ENCODE measurements at places on chromosomes 1 and 21.

DNA sequence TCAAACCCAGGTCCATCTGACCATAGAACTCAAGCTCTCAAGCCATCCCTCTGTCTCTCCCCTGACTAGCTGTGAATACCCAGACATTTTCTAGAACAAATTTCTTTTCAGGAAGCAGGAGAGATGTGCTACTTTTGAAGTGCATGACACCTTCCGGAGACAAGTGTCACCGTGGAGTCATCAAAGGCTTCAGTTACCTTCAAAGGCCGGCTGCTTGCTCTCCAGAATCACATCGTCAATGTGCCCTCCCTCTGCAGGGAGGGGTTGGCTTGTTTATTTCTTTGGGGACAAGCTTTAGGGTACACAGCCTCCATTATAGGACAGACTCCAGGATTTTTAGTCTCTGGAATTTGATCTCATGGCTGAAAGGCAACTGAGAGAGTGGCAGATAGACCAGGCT is 37.7 kb upstream of the IGSF21 start:
- no peak for DNase-seq

- no peak for DNase-seq
Observed at GRCh38 chr1:74526708-74527107, 14.3 kb upstream of the LRRC53 start.

DNA sequence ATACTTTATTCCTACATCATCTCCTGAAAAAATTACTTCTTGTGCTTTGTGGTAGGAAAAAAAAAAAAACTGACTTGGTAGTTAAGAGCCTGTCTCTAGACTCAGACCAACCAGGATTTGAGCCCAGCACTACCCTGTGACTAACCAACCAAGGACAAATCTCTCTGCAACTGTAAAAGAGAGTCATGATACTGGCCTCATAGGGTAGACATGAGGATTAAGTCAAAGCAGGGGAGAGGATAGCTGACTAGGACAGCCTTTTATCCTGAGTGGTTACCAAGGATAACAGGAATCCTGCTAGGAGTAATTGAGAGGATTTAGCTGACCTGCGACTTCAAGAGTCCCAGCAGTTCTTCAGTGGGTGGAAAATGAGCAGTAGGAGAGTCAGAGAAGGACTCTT is 112.8 kb downstream of the C1orf21 start:
- no peak for DNase-seq

DNA sequence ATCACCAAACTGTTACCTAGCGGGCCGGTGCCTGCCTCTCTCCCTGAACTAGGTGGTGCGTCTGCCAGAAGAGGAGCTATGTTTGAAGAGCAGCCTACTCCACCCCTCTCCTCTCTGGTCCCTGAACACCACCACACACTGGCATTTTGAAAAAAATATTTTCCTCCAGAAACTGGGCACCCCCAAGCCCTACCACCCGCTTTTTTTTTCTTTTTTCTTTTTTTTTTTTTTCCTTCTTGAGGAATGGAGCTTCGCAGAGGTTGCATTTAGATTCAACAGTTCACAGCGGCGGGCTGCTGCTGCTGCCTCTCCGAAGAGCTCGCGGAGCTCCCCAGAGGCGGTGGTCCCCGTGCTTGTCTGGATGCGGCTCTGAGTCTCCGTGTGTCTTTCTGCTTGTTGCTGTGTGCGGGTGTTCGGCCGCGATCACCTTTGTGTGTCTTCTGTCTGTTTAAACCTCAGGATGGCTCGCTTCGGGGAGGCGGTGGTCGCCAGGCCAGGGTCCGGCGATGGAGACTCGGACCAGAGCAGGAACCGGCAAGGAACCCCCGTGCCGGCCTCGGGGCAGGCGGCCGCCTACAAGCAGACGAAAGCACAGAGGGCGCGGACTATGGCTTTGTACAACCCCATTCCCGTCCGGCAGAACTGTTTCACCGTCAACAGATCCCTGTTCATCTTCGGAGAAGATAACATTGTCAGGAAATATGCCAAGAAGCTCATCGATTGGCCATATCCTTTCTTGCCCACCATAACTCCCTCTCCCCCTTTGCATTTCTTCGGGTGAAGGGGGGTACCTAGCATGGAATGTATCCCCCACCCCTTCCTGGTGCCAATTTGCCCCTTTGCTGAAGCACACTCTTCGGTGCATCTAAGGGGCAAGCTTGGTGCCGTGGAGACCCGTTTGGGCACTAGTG is at the start of gene CACNA1E:
CACNA1E (plus strand) TSS at position 233 of the 911 bp plus-strand sequence; CDS start at position 461, 228 bp downstream.
- no peak for DNase-seq

DNA sequence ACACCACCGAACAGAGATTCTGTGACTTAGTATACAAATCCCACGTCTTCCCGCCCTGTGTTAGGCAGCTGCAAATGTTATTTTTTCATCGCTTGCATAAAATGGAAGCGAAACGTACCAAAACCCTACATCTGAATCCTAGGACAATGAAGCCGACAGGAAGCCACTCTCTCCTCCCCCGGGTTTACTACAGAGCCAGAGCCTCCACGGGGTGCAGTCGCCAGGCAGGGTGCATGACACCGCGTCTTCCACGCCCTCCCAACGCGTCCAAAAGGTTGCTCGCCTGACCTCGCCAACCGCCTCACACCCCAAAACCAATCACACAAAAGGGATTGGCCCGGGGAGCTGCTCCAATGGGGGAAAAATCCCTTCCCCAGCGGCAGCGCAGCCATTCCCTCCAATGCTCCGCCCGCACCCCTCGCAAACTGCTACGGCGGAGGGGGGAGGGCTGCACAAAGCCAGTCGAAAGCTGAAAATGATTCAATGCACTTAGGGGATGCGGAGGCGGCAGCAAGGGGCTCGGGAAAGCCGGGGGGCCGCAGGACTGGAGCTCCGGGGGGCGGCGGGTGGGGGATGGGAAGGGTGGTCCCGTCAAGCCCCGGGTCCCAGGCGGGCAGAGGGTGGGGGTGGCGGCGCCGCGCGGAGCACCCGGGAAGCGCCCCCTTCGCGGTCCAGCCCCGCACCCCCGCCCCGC is 701 bp downstream of the CEP170 start:
- DNase-seq, result peak; percentile 25

DNA sequence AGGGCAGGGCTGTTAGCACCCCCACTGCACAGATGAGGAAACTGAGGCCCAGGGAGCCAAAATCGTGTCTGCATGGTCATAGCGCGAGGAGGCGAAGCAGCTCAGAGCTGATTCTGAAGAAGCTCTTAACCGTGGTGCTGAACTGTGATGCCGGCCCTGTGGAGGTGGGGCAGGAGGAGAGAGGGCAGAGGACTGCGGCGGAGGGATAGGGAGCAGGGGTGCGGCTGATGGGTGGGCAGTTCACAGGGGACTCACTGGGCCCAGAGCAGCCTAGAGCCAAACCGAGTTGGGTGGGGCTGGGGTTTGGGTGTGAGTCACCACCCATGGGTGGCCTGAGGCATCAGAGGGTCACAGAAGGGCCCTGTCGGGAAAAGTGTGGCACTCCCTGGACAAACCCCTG is 74.7 kb downstream of the RAP1GAP start:
- DNase-seq, result no peak

DNA sequence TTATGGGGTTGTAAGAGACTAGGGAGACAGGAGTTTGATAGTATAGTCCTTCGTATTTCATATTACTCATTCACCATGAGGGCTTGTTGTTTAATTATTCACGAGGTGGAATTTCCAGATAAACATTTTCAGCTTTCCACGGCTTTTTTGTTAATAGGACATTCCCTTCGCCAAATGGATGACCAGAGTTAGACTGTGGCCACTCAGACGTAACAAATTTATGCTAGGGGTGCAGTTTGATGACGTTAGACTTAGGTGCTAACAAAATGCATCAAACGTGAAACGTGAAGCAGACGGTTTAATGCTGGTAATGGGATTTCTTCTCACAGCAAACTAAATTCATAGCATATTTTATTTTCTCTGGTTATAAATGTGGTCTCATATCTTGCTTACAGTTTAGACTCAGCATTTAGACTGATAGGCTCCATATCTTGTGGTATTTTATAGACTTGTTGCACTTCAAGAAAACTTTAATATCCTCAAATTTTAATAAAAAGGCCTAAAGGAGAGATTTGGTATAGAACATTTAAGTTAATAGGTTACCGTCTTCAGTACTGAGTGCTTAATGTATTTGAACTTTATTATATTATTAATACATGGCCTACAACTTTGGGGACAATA is 2.3 kb downstream of the DHX9 start:
- peak; percentile 13 for DNase-seq

DNA sequence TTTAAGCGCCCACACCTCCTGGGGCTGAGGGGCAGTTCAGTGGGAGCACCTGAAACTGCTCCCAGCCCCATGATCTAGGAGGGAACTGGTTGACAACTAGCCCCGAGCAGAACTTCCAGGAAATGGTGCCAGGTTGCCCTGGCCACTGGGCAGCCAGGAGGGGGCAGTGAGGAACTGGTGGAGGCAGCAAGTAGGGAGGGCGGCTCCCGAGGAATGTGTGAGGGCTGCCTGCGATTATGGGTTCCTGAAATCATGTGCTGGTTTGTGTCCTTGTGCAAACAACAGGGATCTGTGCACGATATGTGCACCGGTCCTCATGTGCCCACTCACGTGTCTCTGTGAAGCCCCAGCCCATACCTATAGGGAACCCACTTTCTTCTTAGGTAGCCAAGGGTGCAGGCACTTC is 9.9 kb downstream of the GPR3 start:
- DNase-seq, result no peak

GRCh38 chr1:226598455-226598849 is 49.9 kb downstream of the STUM start:
- DNase-seq, result no peak

- DNase-seq, result peak; percentile 49
Observed at GRCh38 chr1:206506405-206507283, 687 bp upstream of the RASSF5 start.

DNA sequence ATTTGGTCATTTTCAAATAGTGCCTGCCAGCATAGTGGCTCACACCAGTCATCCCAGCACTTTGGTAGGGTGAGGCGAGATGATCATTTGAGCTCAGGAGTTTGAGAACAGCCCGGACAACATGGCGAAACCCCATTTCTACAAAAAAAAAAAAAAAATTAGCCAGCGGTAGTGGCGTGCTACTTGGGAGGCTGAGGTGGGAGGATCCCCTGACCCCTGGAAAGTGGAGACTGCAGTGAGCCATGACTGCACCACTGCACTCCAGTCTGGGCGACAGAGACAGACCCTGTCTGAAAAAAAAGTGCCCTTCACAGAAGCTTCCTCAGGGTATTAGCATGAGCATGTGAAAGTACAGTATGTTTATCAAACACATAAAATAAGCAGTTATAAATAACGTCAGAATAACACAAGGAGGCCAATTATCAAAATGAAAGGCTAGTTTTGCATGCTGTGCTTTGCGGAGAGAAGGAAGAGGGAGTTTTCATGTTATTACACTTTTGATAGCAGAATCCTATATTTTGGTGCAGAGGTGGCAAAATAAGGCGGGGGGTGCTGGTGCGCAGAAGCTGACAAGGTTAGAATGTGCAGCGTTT is 781 bp upstream of the METTL13 start:
- no peak for DNase-seq

GRCh38 chr1:2474104-2474844 is 1.8 kb upstream of the PLCH2 start:
- DNase-seq, result no peak

DNA sequence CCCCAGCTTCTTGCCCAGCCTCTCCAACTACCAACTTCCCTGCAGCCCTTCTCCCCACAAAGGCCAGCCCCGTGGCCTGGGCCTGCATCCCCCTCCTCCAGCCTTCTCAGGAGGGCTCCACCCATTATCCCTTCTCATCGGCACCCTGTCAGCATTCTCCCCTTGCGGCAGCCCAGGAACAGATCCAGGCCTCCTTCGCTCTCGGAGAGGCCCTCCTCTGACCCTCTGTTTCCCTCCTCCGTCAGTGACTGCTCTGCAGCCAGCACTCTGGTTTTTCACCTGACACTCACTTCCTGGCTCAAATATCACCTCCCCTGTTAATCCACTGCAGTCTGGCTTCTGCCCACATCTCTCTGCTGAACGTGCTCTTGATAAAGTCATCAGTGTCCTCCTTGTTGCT is 17.5 kb downstream of the ADGRB2 start:
- no peak for DNase-seq

- DNase-seq, result no peak
Observed at GRCh38 chr1:74748960-74749359, 16.0 kb downstream of the TYW3 start.

DNA sequence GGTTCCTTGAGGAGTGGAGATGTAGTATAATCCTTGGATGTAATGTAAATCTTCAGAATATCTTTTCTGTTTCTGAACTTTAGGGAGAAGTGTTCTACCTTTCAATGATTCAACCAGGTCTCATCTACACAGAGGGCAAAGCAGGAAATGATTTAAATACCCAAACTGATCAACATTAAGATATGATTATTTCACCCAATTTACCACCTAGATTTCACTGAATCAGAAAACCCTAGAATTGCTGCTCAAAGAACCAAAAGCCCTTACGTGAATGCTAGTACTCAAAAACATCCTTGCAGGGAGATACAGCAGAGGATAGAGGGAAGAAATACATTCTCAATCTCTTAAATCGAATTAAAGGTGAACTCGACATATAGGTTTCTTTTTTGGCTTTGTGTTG is 5.0 kb downstream of the RPTN start:
- no peak for DNase-seq

- DNase-seq, result no peak
Observed at GRCh38 chr1:58162952-58163550, 383.5 kb downstream of the OMA1 start.

GRCh38 chr1:27557596-27558340 is 46.2 kb downstream of the AHDC1 start:
- no peak for DNase-seq

- DNase-seq, result no peak
Observed at GRCh38 chr1:202101184-202101583, 21.5 kb upstream of the GPR37L1 start.

DNA sequence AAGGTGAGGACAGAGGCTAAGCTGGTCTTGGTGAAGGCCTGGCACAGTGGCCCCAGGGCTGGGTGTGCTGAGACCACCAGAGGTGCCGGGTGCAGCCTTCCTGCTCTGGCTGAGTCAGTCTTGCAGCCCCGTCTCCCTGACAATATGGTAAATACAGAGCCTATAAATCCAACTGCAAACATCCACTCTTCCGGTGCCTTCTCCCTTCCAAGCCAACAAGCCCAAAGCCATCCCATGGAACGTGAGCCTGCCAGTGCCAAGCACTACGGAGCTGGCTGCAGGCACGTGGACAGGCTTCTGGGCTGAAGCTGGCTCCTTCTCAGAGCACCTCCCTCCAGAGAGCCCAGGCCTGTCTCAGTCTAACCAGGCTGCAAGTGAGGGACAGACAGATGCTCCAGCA is 70.0 kb downstream of the TRABD2B start:
- no peak for DNase-seq

GRCh38 chr1:10891091-10891490 is 94.6 kb upstream of the CASZ1 start:
- DNase-seq, result no peak

- DNase-seq, result no peak
Observed at GRCh38 chr1:183568176-183569021, 21.9 kb downstream of the NCF2 start.

DNA sequence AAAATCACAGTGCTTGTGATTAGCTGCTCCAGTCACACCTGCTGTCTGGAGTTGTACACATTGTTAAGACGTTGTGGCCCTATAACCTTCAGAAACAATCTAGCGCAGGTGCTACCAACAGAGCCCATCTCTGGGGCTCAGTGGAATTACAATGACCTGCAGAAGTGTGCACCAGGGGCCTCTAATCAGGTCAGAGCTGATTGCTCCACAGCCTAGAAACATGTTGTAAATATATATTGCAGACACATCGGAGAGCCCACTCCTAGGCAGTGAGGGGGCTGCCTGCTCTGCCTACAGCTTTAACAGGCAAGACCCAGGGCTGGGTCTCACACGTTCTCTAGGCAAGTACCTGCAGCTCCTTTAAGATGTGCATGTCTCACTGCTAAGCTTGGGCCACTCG is 302.0 kb downstream of the SIPA1L2 start:
- DNase-seq, result no peak

- DNase-seq, result no peak
Observed at GRCh38 chr1:43933386-43934100, at the start of gene ARTN. ARTN (plus strand) TSS chr1:43933801; CDS start chr1:43935657, 1,856 bp downstream.

- DNase-seq, result no peak
Observed at GRCh38 chr1:93000751-93001175, 39.5 kb upstream of the DIPK1A start.

All from GM12892 (cell line).